Stimulated activated CD8-positive, alpha-beta memory T cell treated with anti-CD3 and anti-CD28 coated beads, Interleukin-15, amount 100 ng/mL, for 1 hour (primary cell): ENCODE measurements at places on chromosomes 3 and 15.

DNA sequence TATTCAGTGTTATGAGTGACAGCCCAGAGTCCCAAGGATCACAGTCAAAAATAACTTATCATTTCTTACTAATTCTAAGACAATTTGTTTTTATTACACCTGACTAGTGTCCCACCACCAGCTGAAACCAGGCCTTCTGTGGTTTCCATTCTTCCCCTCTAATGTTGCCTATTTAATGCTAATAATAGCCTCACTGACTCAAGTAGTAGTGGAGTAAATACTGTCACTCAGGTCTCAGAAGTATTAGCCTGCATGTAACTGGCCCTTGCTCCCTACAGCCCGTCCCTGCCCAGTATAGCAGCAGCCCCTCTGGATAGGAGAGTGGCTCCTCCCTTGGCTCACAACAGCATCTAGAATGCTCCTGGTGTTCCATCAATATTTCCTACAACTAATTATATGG, 665.5 kb downstream of the NTRK3 start:
- DNase-seq = no peak

DNA sequence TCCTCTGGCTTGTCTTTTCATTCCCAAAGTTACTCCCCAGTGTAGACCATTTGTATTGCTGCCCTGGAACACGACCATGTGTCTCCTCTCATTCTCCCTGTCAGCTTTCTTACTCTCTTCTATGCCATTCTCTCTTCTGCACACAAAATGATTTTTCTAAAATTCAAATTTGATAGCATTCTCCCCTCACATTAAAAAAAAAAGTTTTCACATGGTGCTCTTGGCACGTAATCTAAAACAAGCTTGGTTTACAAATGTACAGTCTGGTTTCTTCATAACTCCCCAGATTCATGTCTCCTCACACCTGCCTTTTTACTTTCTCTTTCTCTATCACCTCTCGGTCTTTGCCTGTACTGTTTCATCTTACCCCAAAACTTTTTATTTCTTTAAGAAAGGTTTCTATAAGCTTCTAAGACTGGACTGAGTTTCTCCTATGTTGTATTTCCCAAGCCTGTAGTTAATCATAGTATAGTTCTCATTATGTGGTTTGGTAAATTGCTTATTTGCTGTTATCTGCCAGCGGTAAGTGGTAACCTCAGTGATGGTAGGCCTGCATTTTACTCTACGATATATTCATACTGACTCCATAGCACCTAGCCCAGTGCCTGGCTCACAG, 31.2 kb downstream of the BCHE start:
- no peak for DNase-seq

DNA sequence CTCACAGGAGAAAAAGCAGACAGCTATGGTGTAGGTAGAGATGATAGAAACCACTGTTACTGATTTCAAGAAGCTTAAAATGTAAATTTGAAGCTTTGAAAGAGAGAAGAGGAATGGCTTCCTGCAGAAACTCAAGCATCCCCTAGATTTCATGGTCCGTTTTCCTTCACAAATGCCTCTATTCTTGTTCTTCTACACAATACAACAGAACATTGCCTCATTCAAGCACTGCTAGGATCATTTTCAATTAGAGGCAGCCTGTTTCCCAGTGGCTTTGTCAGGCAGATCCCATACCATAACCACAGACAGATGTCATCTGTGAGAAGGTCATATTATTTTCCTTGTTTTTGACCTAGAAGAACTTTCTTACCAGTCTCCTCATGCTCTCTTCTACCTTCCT, 77.9 kb upstream of the SPRED1 start:
- DNase-seq = no peak

DNA sequence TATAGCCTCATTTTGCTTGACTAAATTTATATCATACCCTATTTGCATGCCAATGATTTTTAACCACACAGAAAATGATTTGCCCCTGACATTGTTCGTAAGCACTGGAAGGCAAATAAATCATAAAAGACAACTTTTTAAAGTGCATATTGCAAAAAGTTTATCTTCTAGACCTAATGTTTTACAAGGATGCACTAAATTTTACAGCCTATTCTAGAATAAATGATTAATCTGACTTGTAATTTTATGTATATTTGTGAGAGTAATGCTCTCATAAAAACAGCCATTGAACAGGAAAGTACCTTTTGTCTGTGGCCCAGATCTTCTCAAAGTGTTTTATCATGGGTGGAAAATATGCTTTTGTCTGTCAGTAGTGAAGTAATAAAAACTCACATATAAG, 546.6 kb downstream of the EPHA3 start:
- DNase-seq = no peak

GRCh38 chr15:23536659-23537058, 28.8 kb upstream of the MKRN3 start:
- no peak for DNase-seq

- DNase-seq = no peak
Measured at GRCh38 chr3:36738702-36739101, 25.7 kb downstream of the DCLK3 start.

DNA sequence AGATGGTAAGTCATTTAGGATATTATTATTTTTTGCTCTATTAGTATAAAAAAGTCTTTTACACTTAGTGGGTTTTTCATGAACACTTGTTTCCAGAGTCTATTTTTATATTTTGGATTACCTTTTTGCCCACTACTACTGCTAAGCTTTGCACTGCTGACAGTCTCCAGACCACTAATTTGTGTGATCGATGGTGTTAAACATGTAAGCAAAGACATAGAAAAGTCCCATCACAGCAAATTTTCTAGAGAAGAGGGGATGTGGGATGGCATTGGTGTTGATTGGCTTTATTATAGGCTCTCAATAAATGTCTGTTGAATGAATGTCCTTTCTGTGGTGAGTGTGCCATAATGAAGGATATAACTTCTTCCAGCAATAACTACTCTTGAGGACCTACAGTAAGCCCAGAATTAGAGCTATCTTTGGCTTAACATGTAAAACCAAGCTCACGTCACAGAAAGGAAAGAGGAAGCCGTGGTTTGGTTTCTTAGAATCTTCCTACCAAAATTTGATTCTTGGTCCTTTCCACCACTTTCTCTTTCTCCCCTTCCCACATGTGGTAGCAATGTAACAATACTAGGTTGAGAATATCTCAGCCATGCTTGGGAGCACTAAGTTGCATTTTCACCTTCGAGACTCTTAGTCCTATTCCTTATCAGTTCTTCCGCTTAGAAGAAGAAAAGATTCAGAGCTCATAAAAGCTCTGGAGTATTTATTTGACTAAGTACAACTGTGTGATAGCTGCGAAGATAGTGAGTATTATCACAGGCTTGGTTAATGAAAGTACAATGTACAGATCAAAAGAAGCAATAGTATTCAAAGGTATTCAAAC, 90.6 kb upstream of the UMPS start:
- DNase-seq = no peak

DNA sequence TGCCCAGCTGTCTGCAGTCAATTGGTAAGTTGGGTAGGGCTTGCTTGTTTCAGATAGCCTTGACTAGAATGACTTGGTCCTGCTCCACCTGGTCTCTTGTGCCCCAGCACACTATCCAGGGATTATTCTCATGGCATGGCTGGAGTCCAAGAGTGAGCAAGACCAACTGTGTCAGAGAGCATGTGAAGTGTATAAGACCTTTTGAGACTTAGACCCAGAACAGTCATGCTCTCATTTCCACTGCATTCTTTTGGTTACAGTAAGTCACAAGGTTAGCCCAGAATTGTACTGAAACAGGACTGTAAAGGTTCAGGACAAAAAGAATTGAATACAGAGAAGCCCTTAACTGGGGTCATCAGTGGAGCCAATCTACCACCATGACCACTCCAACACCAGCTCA, 650.8 kb upstream of the ADAMTS9 start:
- DNase-seq = no peak

DNA sequence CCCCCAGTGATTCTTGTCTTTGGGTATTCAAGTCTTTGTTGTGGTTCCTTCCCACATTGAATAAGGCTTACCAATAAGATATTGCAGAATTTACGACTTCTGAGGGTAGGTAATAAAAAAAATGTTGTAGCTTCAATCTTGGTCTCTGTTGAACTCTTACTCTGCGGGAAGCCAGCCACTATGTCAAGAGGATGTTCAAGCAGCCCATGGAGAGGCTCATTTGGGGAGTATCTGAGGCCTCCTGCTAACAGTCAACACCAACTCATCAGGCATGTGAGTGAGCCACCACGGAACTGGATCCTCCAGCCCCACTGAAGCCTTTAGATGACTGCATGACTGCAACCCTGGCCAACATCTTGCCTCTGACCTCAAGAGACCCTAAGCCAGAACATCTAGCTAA, 3.2 kb upstream of the TBC1D23 start:
- DNase-seq = no peak

DNA sequence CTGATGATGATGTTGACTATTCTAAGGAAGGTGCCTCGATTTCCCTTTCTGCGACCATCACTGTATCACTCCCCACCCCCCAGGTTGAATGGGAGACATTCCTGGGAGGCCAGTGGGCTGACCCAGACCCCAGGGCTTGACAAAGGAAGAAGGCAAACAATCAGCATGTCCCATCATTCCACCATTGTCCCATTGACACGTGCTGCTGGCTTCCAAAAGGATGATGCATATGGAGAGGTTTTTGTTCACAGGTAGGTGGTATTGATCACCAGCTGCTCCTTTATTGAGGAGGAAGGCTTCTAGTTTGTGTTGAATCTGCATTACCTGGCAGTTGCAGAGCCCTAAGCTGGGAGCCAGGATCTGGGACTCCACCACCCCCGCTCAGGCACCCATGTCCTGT, 30.4 kb downstream of the RASGRF1 start:
- no peak for DNase-seq

DNA sequence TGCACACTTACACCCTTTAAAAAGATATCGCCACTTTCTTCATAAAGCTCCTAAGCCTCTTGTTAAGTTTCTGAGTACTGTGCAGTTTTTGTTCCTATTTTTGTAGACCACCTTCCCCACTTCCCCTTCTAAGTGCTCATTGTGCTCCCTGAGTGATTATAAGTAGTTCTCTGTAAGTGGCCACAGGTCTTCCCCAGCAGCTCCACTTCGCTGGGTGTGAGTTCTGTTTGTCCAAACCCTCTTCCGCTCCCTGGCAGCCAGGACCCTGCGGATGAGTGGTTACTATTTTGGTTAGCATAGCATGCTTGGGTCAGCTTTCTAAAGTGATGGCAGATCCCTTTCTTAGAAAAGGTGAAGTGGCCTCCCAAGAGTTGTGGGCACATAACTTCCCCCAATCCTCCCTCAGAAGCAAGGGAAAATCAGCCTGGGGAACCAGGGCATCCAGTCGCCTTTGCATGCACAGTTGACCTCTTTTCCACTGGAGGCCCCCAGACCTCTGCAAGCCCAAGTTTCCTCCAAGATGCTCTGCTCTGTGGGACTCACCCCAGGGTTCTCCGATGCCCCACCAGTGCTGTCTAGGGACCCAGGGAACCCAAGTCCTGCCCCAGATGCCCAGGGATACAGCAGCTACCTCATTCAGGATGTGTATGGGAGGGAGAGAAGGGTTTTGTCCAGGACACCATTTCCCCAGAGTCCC, 69.6 kb downstream of the ATP10A start:
- no peak for DNase-seq

GRCh38 chr3:47961815-47962606, 54.2 kb downstream of the MAP4 start:
- no peak for DNase-seq

- DNase-seq = no peak
Measured at GRCh38 chr3:137131081-137131480, 173.3 kb downstream of the IL20RB start.

GRCh38 chr15:64763021-64763420, 12.4 kb downstream of the RBPMS2 start:
- DNase-seq = no peak

- no peak for DNase-seq
Measured at GRCh38 chr3:16463119-16463518, 50.4 kb downstream of the RFTN1 start.

GRCh38 chr3:185992831-185993374, 55.1 kb upstream of the TRA2B start:
- no peak for DNase-seq

GRCh38 chr15:70376031-70376928, 278.6 kb upstream of the TLE3 start:
- DNase-seq = no peak

DNA sequence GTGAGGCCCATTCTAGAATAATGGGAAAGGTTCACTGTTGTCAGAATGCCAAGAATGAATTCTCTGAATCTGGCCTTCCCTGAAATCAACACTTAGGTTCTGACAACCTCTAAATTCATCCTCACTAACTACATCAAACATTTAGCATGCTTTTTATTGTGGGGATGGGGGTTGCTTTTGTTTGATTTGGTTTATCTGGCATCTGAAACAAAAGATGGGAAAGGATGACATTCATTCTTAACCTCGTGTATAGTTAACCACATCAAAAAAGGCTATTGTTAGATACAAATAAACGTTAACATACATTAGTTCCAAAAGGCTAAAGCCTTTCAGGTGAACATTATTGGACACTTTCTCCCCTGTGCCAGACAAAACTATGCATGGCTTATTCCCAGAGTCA, 357.3 kb downstream of the FHIT start:
- DNase-seq = no peak

GRCh38 chr3:35064761-35065160, 574.6 kb upstream of the ARPP21 start:
- DNase-seq = no peak
